ENCODE measurements at places on chromosomes 2 and 18.

DNA sequence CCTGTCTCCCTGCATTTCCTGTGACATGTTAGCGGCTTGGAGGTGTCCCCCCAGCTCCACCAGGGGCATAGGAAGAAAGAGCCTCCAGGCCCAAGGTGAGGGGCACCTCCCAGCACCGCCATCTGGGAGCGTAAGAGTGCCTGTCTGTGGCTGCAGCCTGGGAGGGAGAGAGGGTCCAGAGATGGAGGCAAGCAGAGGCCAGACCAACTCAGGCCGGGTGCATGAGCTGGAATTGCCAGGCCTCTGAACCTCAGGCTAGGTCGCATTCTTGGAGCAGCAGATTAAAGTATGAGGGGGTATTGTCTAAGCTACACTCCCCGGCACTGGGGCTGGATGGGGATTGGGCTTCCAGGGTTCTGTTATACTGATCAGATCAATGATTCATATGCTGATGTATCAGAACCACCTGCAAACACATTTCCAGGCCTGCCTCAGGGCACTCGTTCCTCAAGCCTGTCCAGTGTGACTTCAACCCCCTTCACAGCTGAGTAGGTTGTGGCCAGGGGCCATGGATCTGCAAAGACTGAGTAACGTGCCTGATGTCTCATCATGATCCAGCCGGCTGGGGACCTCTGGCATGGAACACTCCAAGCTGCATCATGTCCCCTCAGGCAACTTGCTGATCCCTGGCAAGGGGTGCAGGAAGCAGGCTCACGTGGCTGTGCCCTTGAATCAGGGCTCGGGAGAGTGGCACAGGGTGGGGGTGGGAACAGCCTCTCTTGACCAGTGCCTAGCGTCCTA, 73.2 kb downstream of the HS1BP3 start:
- no peak for DNase-seq

- DNase-seq, result no peak
Measured at GRCh38 chr2:169366066-169366465, 3.7 kb upstream of the LRP2 start.

DNA sequence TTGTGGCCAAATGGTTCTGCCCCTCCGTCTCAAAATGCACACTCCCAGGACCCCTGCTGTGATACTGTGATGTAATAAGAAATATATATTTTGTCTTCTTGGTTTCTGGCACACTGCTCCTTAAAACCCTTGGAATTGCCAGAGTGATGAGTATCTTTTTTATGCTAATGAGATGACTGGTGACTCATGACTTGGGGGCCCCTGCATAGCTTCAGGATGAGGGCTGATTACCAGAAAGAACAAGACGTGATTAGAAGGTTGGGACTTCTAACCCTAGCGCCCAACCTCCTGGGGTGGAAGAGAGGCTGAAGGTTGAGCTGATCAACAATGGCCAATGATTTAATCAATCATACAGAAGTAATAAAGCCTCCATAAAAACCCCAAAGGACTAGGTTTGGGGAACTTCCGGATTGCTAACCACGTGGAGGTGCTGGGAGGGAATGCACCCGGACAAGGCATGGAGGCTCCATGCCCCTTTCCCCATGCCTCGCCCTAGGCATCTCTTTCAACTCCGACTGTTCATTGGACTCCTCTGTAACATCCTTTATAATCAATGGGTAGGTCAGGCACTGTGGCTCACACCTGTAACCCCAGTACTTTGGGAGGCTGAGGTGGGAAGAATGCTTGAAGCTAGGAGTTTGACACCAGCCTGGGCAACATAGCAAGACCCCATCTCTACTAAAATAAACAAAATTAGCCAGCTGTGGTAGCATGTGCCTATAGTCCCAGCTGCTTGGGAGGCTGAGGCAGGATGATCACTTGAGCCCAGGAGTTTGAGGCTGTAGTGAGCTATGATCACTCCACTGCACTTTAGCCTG, 89.1 kb downstream of the HS1BP3 start:
- DNase-seq, result no peak

GRCh38 chr18:46567196-46567595, 89.8 kb downstream of the LOXHD1 start:
- no peak for DNase-seq

DNA sequence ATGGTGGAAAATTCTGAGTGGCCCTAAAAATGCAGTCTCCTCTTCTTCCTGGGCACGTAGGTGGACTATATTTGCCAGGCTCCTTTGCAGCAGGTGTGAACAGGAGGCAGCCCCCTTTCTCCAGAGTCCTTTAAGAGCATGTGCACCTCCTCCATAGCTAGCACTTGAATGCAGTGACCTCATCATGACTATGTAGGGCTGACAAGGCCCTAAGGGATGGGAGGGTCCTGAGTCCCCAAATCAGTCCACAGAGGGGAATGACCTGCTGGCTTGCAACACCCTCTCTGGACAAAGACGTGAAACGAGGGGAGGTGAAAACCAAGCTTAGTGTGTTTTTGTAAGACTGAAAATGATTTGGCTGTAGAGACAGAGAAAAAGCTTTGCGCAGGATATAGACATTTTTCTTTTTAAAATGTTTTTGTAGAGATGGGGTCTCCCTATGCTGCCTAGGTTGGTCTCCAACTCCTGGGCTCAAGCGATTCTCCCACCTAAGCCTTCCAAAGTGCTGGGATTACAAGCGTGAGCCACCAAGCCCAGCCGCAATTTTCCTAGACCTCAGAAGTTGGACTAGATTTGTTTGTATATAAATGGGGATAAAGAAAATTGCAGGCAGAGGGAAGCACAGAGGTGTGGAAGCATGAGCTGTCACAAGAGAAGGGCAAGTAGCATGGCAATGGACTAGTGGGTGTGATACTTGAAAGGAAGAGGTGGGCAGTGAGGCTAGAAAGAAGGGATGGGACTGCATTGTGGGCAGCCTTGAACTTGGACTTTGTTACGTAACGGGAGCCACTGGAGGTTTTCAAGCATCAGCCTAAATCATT, 28.8 kb downstream of the LONRF2 start:
- DNase-seq, result no peak

- no peak for DNase-seq
Measured at GRCh38 chr18:3411327-3411726, 38.6 kb upstream of the TGIF1 start.

DNA sequence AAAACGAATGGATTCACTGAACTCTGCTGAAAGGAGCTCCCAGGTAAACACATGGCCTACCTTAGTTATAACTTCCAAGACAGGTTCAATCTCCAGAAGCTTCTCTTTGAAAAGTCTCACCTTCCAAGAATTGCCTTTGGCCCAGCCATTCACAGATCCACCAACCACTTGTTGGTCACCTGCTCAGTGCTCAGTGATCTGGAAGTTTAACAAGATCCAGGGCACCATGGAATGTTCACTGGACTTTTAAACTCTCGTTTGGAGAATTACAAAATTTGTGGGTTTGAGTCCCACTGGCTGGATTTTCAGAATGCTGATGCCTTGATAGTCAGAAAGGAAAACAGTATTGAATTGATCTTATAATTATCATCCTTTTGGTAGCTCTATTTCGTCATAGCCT, 9.4 kb downstream of the GPR39 start:
- no peak for DNase-seq

- DNase-seq, result no peak
Measured at GRCh38 chr2:114368705-114369104, 73.7 kb upstream of the DPP10 start.

GRCh38 chr2:165720511-165720910, 73.5 kb downstream of the GALNT3 start:
- no peak for DNase-seq

GRCh38 chr2:46073540-46074046, 223.6 kb upstream of the EPAS1 start:
- no peak for DNase-seq

DNA sequence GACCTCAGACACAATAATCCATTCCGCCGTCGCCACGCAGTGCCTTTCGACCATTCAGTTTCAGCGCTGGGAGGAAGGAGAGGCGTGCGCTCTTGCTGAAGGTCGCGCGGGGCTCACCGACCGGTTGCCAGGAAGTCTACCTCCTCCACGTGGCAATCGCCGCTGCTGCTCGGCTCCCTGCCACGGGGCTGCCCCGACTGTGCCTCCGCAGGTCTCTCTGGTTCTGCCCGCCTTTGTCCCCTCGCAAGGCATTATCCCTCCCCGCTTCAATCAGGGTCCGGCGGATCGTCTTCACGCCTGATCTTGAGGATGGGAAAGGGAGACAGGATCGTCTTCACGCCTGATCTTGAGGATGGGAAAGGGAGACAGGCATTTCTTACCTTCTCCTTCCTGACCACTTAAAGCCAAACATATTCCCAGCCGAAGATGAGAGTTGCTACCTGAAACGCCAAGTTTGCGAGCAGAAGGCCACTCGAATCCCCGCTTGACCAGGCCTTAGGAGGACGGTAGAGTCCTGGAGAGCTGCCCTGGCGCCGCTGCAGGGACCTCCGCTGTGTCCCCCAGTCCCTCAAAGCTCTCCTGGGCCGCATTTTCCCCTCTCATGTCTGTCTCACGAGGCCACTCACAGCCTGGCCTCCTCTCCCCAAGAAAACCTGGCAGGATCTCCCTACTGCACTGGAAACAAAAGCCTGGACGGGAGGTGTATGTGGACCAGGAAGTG, 4.3 kb upstream of the GPR45 start:
- DNase-seq, result no peak

- no peak for DNase-seq
Measured at GRCh38 chr2:41495050-41495449, 552.8 kb upstream of the PKDCC start.

GRCh38 chr2:142165790-142166189, 35.0 kb upstream of the LRP1B start:
- DNase-seq, result no peak

GRCh38 chr18:3171631-3172030, 48.1 kb downstream of the MYOM1 start:
- DNase-seq, result no peak

DNA sequence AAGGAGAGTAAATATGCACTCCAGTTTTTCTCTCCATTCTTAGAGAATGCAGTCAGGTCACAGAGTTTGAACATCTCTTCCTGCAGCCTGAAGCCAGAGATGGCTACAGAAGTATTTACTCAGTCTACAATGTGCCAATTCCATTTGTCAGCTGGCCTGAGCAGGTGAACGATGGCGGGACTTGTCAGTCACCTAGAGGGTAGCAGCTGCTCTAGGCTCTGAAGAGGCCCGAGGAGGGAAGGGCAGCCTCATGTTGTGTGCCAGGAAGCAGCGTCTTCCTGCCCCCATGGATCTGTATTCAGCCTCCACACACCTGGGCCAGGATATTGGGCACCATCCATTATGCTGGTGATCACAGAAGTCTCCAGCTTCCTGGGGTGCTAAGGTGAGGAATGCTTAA, 316.7 kb upstream of the CHAC2 start:
- DNase-seq, result no peak

DNA sequence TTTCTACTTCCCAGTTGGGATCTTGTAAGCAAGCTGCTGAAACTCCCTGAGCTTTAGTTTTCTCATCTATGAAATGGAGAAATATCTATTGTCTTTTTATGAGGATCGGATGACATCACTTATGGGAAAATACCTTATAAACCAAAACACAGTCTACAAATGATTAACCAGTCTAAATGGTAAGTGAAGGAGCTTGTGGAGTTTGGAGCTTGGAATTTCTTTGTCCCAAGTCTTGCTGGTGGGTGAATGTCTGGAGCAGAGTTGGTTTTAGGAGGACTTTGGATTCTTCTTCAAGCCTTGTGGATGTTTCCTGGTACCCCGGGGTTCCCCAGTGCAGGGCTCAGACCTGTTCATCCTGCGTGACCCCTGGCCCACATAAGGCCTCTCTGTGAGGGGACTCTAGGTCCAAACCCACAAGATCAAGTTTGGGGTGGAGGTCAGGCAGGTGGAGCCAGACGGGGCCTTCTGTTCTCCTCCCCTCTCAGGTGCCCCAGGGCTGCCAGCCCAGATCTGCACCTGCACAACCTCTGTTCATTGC, 43.2 kb downstream of the FOSL2 start:
- no peak for DNase-seq

DNA sequence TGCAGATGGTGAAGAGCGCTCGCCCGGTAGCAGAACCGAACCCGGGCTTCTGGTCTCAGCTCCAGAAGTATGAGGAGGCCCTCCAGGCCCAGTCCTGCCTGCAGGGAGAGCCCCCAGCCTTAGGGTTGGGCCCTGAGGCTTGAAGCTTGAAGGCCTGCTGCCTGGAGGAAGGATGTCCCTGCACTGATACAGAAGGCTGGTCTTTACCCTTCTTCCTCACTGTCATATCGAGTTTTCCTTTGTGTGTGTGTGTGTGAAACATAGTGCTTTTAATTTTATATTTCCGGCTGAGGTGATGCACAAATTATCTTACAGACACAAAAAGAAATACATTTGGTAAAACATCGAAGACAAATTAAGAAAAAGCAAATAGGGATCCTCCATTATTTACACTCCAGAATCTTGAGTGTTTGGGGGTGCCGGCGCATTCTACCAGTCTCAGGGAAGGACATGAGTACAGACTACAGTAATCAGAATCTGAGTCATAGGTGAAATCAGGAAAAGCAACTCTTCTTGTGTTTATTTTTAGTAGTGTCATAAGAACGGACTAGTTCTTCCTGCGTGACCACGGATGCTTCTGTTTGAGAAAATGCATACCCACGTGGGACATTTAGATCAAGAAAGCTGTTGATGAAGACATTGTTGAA, 1.3 kb downstream of the DUSP28 start:
- DNase-seq, result no peak

GRCh38 chr2:393711-394696, 106.1 kb upstream of the ALKAL2 start:
- peak; percentile 12 for DNase-seq

DNA sequence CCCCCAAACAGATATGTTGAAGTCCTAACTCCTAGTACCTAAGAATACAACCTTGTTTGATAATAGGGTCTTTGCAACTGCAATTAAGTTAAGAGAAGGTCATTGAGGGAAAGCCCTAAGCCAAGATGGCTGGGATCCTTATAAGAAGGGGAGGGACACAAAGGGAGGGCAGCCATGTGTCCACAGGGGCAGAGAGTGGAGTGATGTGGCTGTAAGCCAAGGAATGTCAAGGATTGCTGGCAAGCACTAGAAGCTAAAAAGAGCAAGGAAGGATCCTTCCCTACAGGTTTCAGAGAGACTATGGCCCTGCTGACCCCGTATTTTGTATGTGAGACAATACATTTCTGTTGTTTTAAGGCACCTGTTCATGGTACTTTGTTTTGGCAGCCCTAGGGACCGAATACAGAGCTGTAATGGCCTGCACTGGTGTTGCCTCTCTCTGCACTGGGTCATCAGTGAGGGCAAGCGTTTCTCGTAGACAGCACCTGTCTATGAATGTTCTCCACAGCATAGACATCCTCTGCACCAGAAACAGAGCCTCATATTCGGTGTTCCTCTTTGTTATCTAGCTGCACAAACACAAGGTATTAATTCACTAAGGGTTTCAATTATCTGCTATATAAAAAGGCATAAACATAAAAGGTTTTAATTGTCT, 75.4 kb upstream of the AQP4 start:
- no peak for DNase-seq

GRCh38 chr18:80182855-80183254, 64.5 kb downstream of the PARD6G start:
- DNase-seq, result no peak

- no peak for DNase-seq
Measured at GRCh38 chr2:71595569-71595968, 142.2 kb downstream of the DYSF start.
